ENCODE measurements at places on chromosomes 7 and 10.

DNA sequence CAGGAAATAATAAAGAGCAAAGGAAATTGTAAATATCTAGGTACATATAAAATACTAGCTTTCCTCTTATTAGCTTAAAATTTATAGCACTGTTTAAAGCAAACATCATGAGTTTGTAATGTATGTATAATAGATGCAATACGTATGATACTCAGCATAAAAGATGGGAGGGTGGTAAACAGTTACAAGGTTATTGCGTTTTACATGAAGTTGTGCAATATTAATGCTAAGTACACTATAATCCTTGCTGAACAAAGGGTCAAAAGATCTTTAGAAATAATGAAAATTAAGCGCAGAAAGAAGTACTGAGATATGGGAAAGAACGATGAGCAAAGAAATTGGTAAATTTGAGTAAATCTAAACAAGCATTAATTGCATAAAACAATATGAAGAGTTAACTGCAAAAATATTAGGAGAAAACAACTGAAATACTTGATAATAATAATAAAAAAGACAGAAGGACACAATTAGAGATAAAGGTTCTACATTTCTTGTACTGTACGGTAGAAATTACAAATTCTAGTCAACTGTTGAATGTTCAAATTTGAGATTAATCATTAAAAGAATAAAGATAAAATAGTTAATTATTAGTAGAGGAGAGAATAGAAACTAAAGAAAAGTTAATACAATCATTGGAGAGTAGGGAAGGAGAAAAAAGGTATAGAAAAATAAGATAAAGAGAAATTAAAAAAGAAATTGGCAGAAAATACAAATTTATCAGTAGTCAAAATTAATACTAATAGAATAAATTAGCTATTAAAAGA, 17.9 kb downstream of the C10orf67 start:
- no peak for DNase-seq

DNA sequence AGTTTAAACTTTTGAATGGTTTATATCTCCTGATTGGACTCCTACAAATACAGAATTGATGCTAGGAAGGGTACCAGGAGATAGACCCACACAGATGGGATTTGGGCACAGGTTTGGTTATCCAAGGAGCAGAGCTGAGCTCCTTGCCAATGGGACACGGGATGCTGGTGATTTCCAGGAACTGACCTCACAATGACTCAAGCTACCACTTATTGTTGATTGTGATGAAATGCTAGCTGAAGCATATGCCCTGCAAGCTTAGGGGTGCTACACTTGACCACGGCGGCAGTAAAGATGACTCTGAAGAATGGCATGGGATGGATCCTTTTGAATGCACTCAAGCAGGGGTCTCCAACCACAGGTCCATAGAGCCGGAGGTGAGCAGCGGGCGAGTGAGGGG, 45.5 kb upstream of the VKORC1L1 start:
- DNase-seq = no peak

DNA sequence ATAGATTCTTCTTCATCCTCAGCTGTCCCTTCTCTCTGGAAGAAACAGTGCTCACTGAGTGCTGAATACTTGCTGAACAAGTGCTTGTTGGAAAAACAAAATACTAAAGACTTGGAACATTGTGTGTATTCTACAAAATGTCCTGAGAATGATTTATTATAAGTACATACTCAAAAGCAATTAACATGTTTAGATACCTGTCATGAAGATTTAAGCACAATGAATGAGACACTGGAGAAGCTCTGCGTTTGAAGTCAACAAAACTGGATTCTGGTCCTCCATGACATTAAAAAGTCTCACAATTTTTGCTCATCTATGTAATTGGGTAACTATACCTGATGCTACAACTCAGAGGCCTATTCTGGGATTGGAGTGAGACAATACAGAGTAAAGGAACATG, 34.8 kb upstream of the LAMB1 start:
- no peak for DNase-seq

DNA sequence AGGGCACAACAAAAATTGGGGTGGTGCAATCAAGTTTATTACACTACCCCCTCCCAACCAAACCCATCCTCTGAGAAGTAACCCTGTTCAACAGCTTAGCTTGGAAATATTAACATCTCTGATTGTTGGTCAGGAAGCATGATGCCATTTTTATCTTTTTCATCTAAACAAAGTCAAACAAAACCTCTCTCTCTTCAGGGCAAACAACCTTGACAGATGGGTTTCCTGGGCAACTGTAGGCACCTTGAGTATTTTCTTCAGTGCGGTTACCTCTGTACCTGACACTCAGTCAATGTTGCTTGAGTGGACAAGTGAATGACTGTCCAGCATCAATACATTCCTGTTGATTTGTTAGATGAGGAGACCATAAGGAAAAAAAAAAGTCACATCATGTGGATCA, 183.6 kb downstream of the NRP1 start:
- DNase-seq = no peak

DNA sequence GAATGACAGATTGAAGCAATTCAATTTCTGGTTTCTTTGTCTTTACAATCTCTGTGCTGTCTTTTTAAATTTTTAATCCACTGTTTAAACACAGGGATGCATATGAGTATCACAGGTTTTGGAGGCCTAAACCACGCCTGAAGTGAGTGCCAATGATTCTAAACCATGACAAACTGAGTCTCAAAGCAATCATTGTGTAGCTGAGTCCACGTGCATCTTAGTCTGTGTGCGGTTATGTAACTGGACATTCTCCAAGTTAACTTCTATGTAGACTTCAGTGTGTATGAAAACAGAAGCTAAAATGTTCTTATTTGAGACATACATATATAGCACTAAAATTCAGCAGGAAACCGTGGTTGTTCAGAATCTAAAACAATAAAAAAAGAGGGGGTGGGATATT, 79.3 kb upstream of the ST8SIA6 start:
- DNase-seq = no peak

DNA sequence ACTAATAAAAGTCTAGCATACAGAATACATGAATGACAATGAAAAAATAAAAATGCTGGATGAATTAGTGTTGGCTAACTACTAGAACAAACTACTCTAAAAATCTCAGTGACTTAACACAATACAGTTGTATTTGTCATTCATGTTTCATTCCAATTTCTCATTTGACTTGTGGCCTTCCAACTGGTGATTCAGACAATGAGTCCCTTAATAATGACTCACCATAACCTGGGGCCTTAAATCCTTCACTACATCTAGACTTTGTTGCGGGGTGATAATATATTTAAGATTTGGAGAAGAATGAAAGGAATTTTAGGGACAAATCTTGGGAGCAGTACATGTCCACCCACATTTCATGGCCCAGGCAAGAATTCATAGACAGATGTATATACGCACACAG, 90.5 kb upstream of the POM121L12 start:
- no peak for DNase-seq
